ENCODE measurements at places on chromosomes 4 and X.

DNA sequence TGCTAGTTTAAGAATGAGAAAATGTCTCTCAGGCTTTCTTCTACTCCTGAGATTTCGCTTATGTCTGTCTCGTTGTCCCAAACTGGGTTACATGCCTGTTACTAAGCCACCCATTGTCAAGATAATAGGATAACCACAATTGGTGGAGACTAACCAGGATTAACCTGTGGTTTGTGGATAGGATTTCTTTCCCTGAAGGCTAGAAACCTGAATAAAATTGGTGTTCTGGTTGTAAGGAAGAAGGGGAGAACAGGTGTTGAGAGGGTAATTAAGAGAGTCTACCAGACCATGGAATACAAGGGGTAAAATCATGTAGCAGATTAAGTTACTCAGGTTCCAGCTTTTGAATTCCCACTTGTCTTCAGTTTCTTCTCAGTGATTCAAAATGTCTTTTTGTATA lies 225.4 kb downstream of the CPE start:
- DNase-seq: no peak

DNA sequence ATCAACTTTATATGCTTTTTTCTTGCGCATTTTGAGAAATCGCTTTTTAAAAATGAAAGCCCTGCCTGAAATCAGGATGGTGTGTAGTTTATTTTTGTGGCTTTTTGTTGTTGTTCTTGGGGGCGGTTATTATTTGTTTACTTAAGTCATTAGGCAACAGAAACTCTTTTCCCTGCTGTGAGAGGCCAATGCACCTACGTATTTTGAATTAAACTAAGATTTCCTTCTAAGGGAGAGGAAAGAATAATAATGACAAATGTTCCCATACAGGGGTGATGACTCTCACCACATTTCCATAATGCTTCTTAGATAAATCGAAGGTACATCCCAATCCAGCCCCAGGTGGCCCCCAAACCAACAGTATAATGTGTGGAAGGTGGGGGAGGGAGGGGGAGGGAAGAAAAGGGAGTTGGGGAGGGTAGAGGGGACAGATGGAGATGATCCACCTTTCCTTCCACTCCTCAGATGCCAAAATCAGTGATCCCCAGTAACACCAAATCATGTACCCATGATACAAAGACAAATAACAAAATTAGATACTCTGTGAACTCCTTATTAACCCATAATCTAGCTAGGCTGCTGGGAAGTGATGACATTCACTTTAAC lies 39.6 kb downstream of the ZNF827 start:
- no peak for DNase-seq

- no peak for DNase-seq
Observed at GRCh38 chr4:54683616-54684346, 26.0 kb downstream of the KIT start.

DNA sequence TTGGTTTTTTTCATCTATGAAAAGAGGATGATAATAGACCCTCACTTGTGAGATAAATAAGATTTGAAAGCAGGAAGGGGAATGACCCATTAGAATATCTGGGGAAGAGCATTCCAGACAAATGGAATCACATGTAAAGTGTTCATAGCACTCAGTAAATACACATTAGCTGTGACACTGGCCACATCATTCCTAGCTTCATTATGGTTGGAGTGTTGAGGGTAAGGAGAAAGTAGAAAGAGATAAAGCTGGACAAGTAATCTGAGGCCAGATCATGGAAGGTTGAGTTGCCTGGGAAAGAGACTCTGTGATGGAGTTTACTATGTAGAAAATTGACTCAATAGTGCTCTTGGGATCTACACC lies 6.9 kb upstream of the PGRMC1 start:
- DNase-seq: no peak

DNA sequence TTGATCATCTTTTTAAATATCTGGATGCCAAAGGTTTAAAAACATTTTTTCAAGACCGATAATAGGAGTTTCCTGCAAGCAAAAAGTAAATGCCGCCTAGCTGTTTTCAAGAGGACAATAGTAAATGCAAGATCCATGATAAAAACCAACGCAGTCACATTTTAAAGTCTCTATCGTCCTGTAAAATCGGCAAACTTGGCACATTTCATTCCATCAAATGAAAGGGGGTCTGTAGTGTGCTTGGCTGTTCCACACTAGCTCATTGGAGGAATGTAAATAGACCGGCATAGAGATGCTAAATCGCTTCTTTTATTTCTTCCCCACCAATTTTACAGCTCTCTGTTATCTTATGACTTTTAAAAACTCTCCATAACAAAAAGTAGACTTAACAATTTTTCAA lies 202.2 kb downstream of the NLGN4X start:
- DNase-seq: no peak

GRCh38 chr4:159159611-159160010 lies 56.7 kb downstream of the RAPGEF2 start:
- no peak for DNase-seq

- DNase-seq: no peak
Observed at GRCh38 chr4:108336076-108336475, 167.3 kb upstream of the LEF1 start.

DNA sequence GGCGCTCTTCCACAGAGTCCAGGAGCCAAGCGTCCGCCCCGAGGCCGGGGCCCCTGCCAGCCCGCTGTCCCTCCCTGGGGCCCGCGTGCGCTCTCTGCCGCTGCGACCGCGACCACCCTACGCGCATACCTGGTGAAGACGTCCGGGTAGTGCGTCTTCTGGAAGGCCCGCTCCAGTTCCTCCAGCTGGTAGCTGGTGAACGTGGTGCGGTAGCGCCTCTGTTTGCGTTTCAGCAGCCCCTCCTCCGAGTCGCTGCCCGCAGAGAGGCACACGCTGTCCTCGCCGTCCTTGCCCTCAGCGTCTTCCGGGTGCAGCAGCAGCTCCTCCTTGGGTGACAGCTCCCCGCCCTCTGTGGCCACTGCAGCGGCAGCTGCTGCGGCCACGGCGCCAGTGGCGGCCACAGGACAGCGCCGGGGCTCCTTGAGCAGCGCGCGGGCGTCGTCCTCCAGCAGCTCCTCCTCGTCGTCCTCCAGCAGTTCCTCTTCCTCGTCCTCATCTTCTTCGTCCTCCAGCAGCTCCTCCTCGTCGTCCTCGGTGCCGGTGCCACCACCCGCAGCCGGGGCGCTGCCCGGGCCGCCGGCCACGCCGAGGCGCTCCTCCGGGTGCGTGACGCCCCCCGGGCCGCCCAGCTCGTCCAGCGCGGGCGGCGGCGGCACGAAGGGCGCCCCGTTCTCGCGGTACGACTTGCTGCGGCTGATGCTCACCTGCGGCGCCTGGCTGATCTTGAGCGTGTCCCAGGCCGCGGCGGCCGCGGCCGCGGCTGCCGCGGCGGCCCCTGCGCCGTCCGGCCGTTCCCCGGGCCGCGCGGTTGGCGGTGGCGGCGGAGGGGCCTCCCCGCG lies 2.8 kb downstream of the ARX start:
- DNase-seq: no peak

DNA sequence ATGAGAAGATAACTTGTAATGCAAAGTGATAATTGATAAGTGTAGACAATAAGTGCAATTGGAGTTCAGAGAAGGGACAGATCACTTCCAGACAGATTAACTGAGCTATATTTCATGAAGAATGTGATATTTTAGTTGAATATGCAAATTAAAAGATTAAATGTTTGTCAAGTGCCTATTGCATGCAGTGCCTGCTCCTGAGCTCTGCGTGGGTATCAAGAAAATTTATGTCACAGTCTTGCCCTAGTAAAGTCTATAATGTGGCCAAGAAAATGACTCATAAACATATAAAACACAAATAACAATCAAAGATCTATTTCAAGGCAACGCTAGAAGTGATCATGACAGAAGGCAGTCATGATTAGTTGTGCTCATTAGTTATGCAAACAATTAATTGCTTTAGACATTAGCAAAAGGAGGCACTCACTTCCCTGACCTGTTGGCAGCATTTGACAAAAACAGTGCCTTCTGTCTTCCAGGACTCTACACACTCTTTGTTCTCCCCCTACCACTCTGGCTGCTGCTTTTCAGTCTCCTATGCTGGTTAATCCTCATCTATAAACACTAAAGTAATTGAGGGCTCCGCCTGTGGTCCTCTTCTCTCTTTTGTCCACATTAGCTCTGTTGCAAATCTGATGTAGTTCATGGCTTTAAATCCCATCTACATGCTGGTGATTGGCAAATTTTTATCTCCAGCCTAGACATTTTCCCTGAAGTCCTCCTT lies 47.7 kb downstream of the ARHGEF38 start:
- no peak for DNase-seq

GRCh38 chr4:185920691-185921260 lies 108.8 kb upstream of the SORBS2 start:
- no peak for DNase-seq

GRCh38 chrX:482192-482701 lies 95.5 kb upstream of the PPP2R3B start:
- DNase-seq: no peak

GRCh38 chr4:73053974-73054480 lies 15.5 kb downstream of the COX18 start:
- no peak for DNase-seq

DNA sequence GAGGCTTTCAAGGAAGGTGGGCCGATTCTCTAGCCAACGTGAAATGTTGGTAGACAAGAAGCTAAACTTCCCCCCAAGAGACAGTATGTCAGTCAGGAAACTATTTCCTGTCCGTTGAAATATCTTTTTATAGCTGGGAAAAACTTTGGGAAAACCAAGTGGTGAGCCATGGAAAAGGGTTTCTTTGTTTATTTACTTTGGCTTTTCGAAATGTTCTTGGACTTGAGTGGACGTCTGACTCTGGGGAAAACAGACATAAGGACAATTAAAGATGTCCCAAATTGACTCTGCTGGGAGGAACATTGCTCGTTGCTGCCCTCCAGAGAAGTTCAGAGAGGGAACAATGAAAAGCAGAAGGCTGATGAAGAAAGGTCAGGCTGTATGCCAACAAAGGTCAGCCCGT lies 295.4 kb downstream of the RAPGEF2 start:
- DNase-seq: no peak

DNA sequence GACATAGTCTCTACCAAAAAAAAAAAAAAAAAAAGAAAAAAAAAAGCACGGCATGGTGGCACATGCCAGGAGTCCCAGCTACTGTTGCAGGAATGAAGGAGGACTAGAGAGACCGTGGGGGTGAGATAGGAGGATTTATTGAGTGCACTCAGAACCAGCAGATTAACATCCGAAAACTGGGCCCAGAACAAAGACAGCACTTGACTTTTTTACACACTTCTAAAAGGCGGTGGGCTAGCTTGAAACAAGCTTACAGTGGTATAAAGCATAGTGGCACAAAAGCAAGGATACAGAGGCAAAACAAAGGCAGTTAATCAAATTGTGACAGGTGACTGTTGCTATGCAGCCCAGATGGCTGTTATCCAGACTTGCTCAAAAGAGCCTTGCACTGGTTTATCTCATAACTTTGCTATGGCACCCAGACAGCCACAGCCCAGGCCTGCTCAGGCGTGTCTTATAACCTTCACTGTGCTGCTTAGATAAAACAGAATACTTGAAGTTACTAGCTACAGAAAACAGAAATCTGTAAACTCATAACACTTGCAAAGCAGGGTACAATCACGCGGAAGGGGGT lies 9.9 kb upstream of the PI4K2B start:
- DNase-seq: no peak
